ENCODE measurements at places on chromosomes 1 and 21.

DNA sequence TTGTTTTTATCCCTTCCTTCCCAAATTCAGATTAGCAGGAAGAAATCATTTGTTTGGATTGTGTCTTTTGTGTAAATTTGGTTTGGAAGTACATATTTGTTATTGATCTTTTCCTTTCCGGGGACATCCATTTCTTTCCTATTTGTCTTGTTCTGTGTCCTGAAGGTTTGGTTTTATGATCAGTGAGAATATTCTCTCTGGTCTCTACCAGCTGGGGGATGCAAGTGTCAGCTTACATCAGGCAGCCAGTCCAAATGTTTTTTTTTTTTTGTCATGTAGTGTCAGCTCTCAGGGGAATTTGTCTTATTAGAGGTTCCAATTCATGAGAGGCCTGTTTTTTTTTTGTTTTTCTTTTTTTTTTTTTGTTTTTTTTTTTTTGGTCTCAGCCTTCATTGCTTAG is 479.2 kb upstream of the LRRC7 start:
- no peak for DNase-seq

DNA sequence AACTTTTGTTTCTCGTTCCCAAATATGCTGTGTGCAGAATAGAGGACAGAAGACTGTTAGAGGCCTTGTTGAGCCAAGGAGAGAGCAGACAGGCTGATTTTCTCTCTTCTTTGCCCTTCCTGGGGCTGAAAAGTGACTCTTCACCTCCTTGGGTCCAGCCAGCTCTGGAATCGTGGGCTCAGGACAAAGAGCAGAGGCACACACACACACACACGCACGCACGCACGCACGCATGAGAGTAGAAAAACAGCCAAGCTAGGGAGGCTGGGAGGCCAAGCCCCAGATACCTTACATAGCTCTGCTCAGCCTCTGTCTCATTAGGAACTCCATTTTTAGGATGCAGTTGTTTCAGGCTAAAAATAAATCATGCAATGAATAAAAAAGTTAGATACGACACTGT is at the start of gene CASQ2:
Gene CASQ2, minus strand, starts transcription at position 166 of the 400 bp plus-strand sequence. CDS start 173 bp downstream, outside the sequence.
- DNase-seq, result no peak

DNA sequence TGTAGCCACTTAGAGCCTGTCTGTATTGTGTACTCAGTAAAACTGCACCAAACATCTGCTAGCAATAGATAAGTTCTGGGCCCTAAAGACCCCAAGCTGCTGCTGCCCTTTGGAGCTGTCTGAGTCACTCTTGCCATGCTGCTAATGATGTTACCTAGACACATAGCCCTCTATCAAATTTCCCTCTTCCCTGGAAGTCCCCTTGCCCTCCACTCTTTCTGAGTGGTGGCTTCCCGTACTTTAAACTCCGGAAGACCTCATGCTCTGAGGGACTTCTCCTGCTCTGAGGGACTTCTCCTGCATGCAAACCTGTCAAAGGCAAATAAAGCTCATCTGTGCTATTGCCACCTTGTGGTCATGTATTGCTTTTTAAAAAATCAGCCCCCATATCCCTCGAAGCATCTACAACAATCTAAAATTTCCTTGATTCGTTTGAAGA is 34.0 kb downstream of the FH start:
- DNase-seq, result peak; percentile 7

GRCh38 chr1:211938561-211938997 is 96.8 kb downstream of the INTS7 start:
- no peak for DNase-seq

DNA sequence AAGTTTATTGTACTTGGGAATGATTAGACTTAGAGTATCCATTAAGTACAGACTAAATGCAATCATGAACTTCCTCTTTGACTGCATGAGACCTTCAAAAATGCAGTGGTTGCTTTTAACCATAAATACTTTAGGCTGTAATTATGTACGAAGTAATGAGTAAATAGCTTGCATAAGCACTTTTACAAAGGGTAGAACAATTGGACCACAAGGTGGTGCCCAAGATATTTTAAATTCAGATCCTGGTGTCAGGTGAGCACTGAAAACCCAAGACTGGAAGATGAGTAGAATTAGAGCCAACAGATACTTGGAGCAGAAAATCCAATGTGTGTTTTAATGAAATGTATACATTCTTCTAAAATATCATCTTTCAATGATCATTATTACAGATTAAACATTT is 43.4 kb upstream of the RHOU start:
- peak; percentile 16 for DNase-seq

- DNase-seq, result peak; percentile 77
These were observed 21.1 kb downstream of the IPO9 start for GRCh38 chr1:201850053-201850397.

DNA sequence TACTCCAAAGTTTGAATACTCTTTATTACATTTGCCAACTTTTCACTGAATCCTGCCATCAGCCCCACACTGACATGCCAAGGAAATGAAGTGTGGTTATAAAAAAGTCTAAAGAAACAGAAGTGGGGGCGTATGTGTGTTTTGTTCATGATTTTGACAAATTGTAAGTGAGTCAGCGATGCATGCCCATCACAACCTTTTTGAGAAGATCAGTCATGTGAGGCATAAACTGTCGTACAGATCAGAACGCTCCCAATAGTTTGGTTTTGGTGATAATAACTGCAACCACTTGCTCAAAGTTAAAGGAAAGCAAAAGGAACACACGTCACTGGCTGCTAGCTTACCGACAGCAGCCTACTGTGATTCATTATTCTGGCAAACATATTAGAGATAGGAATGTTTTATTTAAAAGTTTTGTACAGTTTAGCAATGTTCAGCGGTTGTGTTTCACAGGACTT is 95.6 kb downstream of the RGS2 start:
- DNase-seq, result peak; percentile 57

DNA sequence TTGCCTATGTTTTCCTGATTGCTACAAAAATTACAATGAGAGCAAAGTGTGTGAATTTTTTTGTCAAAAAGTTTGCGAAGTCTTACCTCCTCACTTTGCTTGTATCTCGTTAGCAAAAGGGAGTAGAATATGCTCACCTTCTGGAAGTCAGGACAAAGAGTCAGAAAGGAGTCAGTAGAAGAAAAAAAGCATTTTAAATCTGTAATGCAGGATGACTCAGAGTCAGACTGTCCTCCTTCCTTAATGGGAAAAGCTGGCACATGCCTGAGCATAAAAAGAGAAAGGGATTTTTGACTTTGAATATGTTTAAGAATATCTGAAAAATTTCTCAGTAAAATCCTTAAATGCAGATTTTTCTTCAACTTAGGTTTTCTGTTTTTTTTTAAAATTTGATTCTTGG is 14.2 kb upstream of the VN1R5 start:
- DNase-seq, result peak; percentile 9

DNA sequence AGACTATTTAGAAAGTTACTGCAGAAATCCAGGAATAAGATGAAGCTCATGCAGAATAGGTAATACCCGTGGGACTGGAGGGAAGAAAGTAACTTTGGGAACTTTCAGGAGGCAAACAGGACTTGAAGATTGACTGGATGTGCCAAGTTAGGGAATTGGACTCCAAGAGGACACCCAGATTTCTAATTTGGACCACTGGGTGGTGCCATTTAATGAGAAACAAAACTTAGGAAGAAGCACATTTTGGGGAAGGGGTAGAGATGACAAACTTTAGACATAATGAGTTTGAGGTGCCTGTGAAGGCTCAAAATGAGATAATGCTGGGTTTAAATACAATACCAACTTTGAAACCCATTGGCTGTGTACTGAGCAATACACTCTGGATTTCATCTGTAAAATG is 3.3 kb upstream of the B4GALT3 start:
- no peak for DNase-seq

- DNase-seq, result no peak
These were observed 63.0 kb downstream of the ROR1 start for GRCh38 chr1:63836830-63837229.

DNA sequence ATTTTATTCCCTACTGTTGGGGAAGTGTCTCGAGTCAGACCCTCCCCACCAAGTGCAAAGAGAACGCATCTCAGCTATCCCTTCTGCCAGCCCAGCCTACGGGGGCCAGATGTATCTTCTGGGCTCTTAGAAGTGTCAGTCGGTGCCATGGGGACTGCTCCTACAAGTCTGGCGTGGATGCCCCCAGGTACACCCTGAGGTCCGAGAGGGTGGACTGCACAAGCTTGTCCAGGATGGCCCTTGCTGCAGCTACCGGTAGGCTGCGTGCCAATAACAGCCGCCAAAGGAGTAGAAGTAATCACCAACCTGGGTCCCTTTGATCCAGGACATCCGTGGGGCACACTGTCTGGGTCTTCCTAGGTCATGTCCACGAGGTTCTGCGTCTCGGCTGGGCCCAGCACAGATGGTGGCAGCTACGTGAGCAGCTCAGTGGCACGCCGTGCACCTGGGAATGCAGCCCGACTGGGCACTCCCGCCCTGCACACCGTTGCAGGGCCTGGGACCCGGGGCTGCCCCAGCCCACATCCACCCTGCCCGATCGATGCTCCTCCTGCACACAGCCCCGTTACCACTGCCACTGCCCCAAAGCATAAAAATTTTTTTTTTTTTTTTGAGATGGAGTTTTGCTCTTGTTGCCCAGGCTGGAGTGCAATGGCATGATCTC is 8.8 kb upstream of the SSU72 start:
- no peak for DNase-seq

DNA sequence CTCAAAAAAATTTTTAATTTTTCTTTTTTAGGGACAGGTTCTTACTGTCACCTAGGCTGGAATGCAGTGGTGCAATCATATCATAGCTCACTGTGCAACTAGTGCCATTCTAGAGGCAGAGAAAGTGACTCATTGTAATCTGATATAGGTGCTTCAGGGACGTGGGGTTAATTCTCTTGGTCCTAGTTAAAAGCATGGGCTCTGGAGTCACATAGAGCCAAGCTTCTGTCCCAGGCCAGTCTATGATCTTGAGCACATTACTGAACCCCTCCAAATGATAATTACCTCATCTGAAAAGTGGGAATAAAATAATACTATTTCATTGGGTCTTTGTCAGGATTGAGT is 1.1 kb upstream of the ADIPOR1 start:
- no peak for DNase-seq

DNA sequence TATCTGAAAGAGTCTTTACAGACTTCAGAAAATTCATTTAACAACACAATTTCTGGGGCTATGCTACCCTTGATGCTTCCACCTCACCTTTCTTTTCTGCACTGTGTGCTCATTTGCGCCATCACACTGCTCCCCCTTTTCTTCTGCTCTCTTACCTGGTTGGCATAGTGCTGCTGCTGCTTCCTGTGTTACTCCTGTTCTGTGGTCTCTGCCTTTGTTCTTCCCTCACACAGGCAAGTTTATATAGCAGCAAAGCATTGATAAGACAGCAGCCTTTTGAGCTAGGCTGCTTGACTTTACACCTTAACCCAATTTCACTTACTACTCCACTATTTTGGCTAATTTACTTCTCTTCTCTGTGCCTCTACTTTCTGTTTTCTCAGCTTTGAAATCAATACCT is 18.3 kb downstream of the SGIP1 start:
- DNase-seq, result no peak

- DNase-seq, result no peak
These were observed 14.6 kb downstream of the SLC35E2B start for GRCh38 chr1:1677718-1678580.

- DNase-seq, result no peak
These were observed 48.3 kb downstream of the SEC16B start for GRCh38 chr1:177921590-177921989.

DNA sequence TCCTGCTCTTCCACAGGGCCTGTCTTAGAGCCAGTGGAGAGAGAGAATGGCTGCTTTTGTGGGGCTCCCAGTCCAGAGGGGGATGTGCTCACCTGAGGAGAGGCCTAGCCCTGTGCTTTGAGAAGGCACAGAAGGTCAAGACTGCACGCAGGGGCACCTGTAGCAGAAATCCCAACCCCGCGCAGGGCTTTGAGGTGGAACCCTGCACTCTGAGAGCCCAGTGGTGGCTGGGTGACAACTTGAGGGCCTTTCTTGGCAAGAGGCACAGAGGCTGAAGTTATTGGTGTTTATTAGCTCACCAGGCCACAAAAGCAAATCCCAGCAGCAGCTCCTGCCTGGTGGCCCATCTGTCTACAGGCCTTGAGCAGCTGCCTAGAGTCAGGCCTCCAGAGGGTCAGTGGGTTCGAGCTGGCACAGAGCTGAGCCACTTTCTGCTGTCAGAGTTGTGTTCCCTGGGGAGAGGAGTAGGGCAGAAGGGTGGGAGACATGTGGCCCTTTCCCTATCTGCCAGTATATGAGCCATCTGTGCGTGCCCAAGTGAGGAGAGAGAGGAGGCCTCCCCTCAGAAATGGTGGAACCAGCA is 31.4 kb downstream of the SZRD1 start:
- DNase-seq, result no peak

GRCh38 chr1:25049190-25049589 is 119.1 kb upstream of the RUNX3 start:
- no peak for DNase-seq

DNA sequence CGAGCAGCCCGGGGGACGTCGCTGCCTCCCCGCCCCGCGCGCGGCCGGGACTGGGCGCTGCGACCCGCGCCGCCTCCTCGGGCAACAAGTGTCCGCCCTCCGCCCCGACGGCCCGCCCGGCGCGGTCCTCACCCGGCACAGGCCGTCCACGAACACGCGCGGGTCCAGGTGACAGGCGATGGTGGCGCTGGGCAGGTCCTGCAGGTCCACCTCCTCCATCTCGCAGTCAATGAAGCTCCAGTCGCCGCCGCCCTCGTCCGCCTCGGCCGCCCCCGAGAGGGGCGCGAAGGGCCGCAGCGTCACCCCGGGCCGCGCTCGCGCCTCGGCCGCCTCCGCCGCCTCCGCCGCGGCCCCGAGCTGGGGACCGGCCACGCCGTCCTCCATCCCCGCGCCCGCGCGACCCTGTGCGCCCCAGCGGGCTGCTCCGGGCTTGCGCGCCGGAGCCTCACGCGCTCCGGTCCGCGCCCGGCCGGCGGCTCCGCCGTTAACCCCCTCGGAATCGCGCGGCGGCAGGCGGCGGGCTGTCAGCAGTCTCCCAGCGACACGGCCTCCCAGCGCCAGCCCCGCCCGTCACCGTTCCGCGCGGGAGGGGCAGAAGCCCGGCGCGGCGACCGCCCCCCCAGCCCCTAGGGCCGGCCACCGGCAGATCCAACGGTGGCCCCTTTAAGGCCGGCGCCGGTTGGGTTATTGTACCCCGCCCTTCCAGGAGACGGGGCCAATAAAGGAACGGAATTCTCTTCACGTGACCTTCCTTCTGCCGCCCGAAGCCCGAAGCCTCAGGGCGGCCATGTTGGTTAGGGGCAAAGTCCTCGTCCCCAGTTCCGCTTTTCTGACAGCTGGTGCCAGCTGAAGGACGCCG is at the start of gene RCAN1:
Gene RCAN1, minus strand, starts transcription at position 486 of the 859 bp plus-strand sequence. Its CDS starts 102 bp downstream, at position 384.
- DNase-seq, result peak; percentile 96

GRCh38 chr1:175317309-175317708 is 124.7 kb upstream of the KIAA0040 start:
- no peak for DNase-seq

- no peak for DNase-seq
These were observed 67.9 kb upstream of the ZNF326 start for GRCh38 chr1:89927049-89927448.
